ENCODE measurements at places on chromosomes 7 and 10.

- no peak for DNase-seq
These were observed 33.8 kb downstream of the FAM53B start for GRCh38 chr10:124710266-124710881.

- no peak for DNase-seq
These were observed 108.7 kb downstream of the LARP4B start for GRCh38 chr10:822661-823367.

GRCh38 chr10:49664006-49664841, 15.2 kb upstream of the C10orf53 start:
- no peak for DNase-seq

DNA sequence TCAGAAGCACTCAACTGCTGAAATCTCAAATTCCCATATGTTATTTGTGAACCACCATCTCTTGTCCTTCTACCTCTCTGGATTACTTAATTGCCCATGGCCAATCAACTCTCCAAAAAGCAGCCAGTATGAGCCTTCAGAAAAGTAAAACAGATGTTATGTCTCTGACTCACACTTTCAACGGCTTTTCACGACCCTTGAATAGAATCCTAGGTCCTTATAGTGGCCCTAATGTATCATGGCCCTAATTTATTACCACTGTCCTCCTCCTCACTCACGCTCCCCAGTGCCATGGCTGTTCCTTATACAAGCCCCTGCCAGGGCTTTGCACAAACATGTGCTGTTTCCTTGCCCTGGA, 20.0 kb downstream of the ZNF438 start:
- no peak for DNase-seq

GRCh38 chr10:74949843-74950765, 123.7 kb downstream of the KAT6B start:
- DNase-seq, result no peak

GRCh38 chr10:100253041-100253440, 14.4 kb downstream of the CWF19L1 start:
- DNase-seq, result no peak

GRCh38 chr10:111856631-111857030, 326.9 kb downstream of the GPAM start:
- no peak for DNase-seq

DNA sequence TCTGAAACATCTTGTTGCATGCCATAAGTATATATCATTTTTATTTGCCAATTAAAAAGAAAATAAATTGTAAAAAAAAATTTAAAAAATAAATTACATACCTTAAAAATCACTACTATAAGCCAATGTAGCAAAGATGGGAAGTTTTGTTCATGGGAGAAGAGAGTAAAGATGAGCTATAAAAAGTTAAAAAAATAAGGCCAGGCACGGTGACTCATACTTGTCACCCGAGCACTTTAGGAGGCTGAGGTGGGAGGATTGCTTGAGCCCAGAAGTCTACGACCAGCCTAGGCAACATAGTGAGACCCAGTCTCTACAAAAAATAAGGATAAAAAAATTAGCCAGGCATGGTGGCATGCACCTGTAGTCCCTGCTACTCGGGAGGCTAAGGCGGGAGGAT, 8.4 kb upstream of the STK32C start:
- no peak for DNase-seq

DNA sequence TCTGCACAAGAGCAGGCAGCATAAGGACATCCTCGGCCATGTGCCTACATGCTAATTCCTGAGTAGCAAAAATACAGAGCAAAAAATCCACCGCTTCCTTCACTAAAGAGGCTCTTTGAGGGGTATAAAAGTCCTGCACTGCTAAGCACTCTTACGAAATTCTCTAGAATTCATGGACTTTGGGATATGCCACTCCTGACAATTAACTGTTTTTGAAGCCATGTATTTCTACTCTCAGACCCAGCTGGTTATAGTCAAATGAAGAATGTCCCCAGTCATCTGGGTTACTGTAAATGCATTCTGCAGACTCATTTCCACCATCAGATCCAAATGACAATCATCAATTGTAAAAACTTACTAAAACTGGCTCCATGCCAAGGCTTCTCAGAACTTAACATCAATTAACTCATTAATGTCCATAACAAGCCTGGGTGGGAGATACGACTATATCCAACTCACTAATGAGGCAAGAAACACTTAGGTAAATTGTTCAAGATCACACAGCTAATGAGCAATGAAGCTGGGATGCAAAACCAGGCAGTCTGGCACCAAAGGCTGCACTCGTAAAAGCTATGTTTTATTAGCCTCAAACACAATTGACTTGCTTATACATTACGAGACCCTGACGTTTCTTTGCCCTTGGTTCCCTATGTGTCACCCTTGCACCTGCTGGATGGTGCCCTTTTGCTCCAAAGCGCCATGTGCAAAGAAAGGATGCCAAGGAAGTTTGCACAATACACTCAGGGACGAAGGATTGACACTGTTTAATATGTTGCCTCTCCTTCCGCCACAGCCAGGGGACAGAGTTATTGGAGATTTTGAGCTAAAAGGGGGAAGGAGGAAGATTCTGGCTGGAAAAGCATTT, 250.4 kb downstream of the ELMO1 start:
- no peak for DNase-seq

- no peak for DNase-seq
These were observed 9.3 kb downstream of the DAGLB start for GRCh38 chr7:6438427-6438826.

DNA sequence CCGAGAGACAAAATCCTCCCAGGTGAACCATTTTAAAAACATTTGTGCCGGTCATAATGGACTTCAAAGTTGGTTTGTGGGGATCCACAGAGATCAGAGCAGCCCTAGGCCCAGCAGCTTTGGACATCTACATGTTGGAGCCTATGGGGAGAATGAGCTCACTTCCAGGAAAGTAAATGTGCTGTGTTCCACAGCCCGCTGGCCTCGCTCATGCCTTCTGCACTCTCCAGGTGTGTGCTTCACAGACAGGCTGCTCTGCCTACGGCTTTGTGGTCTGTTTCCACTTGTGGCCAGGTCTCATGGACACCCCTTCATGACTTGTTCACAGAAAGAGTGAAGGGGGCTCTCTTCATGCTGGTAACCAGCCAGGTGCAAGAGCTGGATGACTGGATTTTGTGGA, 141.6 kb downstream of the ADARB2 start:
- DNase-seq, result no peak

GRCh38 chr7:23093546-23093945, 12.0 kb upstream of the KLHL7 start:
- DNase-seq, result peak; percentile 59

DNA sequence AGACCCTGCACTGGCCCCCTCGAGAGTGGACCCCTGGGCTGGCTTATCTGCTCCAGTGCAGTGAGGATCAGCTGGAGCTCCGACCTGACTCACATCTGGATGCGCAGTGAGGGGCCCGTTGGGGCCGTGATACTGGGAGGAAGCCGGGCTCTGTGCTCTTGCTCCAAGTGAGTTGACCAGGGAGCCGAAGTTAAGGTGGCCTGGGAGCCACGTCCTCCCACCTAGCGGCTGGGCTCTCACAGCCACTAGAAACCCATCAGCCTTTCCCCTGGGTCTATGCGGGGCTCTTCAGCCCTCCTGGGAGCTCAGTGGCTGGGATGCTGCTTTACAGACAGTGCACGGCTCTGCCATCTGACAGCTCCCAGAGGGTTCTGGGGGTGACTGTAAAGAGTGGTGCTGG, 9.1 kb downstream of the ALKBH4 start:
- DNase-seq, result no peak

GRCh38 chr7:44132039-44132438, 8.7 kb upstream of the POLD2 start:
- DNase-seq, result no peak

DNA sequence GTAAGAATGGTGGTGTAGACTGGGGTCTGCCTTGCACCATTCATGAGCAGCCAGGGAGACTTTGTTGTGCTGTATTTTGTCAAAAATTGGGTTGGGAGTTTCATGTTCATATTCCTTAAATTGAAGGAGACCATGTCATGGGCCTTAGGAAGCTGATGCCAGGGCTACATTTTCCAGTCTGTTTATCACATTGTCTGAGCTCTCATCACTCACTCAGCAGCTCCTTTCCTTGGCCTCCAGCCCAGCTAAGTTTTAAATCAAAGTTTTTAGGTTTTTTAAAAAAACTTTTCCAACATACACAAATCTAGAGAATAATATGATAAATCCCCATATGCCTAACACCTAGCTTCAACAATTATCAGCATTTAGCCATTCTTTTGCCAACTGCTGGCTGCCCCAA, 12.6 kb upstream of the FAM13C start:
- no peak for DNase-seq

DNA sequence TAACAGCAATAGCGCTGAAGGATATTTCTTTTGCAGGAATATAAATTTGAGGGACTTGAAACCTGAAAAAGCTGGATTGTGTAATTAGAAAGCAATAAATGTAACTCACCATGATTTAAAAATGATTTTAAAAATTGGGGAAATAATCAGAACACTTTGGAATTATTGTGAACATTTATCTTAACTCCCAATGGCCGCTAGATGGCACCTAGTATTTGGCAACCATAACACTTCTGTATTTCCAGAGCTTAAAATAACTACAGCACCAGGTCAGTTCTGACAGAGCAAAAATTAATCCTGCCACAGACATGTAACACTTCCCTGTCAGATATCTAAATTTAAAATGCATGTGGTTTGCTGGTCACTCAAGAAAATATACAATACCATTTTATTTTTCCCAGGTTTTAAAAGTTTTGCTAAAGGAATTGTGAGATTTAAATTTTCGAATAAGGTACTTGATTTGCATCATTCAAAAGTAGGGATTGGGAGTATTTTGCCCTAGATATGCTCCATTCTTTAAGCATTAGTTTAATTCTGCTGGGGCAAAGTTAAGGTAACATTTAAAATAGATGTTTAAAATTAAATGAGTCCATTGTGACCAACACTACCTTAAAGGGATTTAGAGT, 144.5 kb downstream of the PPP1R3A start:
- DNase-seq, result peak; percentile 53

DNA sequence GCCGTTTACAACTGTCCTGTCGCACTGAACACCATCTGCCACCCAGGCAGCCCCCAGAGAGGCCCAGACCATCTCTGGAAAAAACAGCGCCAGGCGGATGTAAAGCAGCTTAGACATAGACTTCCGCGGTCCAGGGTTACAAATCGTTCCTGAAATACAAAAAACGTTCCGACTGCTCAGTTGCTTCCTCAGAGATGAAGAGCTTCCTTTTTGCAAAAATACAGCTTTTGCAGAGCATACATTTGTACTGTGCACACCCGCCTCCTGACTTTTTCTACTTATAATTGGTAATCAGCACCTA, 11.4 kb downstream of the DAGLB start:
- DNase-seq, result no peak

GRCh38 chr10:76577455-76577854, 1060.2 kb downstream of the KCNMA1 start:
- no peak for DNase-seq

DNA sequence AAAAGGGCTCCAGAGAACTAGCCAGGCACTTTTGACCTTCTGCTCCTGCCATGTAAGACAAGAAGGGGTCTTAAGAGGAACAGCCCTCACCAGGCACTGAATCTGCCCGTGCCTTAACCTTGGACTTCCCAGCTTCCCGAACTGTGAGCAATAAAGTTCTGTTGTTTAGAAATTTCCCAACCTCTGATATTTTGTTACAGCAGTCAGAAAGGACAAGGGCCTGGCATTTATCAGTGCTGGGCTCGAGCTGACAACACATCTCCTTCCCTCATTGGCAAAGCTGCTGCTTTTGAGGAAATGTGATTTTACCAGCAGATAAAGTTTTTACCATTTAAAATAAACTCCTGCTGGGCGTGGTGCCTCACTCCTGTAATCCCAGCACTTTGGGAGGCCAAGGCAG, 103.5 kb downstream of the GPR26 start:
- DNase-seq, result no peak

GRCh38 chr7:14184292-14184864, 194.9 kb upstream of the ETV1 start:
- DNase-seq, result no peak

DNA sequence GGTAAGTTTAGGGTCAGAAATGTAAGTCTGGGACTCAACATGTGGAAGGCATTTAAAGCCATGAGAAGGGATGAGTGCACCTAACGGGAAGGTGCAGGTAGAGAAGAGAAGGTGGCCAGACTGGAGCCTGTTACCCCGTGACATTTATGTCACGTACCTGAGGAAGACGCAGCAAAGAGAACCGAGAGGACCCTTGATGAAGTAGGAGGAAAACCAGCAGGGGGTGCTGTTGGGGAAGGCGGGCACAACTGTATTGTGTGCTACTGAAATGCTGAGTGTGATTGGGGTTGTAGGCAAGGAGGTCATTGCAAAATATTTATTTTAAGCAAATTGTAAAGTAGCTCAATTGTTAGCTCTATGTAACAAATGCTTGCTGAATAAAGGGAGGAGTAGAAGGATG, 338.2 kb upstream of the PRKCQ start:
- DNase-seq, result peak; percentile 8

DNA sequence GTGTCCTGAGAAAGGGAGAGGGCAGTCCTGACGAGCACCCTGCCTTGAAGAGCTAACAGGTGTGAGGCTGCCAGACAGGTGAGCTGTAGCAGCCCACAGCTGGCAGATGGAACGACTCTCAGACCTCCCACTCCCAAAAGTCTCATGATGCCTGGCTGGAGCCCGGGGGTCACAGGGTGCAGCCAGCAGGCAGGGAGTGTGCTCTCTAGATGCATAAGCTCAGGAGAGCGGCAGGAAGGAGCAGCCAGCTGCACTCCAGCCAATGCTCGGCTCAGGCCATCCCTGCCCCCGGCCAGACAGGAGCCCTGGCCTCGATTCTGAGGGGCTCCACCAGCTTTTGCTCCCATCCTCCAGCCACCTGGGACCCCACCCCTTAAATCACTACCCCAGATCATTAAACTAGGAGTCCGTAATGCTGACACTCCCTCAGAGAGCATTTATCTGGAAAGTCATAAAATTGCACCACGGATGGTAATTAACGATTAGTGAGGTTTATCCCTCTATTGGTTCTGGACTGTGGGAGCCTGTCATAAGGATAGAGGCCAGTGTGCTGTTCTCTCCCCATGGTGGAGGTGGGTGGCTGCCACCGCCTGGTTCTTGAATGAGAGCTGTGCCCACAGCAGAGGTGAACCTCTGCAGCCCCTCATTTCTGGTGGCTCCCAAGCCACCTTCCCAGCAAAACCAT, 63.5 kb upstream of the ZMIZ1 start:
- no peak for DNase-seq

GRCh38 chr10:127815147-127815546, 77.6 kb downstream of the CLRN3 start:
- DNase-seq, result no peak

- DNase-seq, result no peak
These were observed 116.0 kb downstream of the LARP4B start for GRCh38 chr10:815338-816090.

DNA sequence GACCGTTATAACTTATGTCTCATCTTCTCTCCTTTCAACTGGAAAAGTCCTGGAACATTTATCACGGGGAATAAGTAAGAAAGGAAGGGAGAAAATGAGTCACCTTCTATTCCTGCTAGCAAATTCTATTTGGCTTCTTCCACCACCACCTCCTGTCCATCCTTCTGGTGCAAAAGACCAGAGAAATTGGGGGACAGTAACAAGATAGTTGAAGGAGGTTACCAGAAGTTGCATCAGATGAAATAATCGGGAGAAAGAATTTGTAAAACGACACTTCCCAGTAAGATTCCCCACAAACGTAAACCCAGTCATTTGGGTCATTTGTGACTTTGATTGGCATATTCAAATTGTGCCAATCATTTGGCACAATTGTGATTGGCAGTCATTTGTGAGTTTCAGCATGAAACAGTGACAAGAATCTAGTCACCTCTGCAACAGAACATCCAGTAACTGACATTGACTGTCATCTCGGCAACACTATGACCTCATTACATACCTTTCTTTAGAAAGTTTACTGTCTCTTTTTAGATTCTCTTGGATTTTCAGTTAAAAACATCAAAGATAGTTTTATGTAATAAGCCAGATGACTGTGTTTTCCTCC, 51.3 kb upstream of the PIK3CG start:
- DNase-seq, result peak; percentile 55
